ENCODE measurements at places on chromosomes 5 and 9.

DNA sequence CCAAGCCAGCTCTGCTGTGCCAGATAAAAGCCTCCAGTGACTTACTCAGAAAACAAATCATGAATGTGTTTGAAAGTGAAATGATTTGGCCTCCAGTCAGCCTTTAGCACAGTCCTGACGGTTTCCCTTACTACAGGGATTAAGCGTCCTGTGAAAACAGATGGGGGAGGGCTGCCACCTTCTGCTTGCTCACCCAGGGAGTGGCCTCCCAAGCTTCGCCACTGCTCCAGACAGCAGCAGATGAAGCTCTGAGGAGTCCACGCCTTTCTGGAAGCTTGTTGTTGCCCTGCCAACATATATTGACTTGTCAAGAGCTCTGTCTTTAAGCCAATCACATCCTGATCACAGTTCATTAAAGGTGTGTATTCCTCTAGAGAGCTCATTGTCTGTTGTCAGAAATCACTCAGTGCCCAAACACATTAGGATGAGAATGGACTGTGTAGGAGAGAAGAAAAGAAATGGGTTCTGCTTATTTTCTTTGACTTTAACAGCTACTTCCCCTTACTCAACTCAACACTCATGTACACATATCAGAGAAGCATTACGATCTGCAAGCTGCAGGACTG is 4.9 kb upstream of the FYB1 start:
- no peak for DNase-seq

GRCh38 chr9:125433461-125434011 is 171.9 kb downstream of the GAPVD1 start:
- no peak for DNase-seq

- DNase-seq = no peak
Measured at GRCh38 chr5:160152287-160152686, 33.0 kb upstream of the PWWP2A start.

DNA sequence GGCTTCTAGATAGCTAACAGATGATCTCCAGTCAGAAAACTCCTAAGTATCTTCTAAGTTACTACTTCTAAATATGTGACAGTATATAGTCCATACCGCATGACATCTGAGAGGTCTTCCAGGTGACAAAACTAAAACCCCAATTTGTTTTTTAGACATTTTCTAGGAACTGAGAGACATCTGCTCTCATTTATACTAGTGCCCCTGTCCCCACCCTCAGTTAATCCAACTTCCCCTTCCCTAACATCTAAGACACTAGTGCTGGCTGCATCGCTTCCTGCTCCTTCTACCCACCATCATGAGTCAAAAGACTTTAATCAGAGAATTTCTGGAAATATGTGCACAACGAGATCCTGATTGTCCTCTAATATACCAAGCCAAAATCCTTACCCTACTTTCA is 37.9 kb downstream of the FBXW11 start:
- no peak for DNase-seq

GRCh38 chr5:58153255-58153654 is 306.6 kb downstream of the PLK2 start:
- DNase-seq = no peak

GRCh38 chr9:116471093-116471906 is 215.8 kb upstream of the TRIM32 start:
- no peak for DNase-seq

- DNase-seq = no peak
Measured at GRCh38 chr5:411728-412127, 31.2 kb upstream of the EXOC3 start.

GRCh38 chr9:34514816-34515215 is 8.0 kb downstream of the ENHO start:
- DNase-seq = no peak

DNA sequence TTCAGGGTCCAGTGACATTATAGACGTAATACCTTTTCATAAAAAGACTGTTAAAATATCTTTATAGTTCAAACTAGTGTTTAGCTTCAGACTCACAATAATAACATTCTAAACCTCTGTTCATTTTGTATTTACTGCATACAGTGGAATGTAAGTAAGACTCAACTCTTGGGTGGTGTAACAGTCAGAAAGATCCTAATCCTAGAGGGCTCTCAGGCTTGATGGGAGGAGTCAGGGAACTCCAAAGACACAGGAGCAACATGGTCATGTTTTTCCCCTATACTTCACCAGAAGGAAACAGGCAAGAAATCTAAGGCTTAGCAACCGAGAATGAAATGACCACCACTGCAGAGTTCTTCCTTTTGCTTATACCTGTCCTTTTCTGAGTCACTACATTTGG is 82.6 kb downstream of the MRPS27 start:
- no peak for DNase-seq

DNA sequence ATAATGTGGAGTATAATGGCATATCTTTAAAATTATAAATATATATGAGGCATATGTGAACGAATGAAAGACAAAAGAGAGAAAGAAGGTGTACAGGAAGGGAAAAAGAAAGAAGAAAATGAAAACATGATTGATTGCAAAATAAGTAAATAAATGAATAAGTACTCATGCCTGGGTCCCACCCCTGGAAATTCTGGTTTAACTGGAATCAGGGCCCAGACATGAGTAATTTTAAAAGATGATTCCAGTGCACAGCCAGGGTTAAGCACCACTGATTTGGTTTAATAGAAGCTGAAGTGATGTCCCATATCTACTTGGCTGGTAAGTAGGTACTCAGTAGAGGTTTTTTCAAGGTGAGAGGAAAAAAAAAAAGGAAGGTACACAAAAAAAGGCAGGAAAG is 34.0 kb upstream of the HOMER1 start:
- no peak for DNase-seq

GRCh38 chr5:14178671-14179211 is 35.6 kb downstream of the TRIO start:
- no peak for DNase-seq

- DNase-seq = no peak
Measured at GRCh38 chr9:19423163-19423562, 14.4 kb downstream of the ACER2 start.

DNA sequence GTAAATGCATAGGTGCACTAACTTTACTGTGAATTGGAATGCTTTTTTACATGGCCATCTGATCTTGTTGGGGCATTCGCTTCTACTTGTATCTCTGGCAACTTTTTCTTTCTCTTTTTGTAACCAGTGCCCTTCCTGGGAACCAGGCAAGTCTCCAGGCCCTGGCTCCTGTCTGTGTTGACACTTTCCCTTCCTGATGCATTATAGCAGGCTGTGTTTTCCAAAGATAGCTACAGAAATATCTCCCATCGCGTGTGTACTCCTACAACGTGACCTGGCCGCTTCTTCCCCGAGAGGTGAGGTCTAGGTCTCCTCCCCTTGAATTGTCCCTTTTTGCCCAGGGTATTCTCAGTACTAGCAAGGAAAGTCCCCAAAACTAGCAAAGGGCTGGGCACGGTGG is 81.1 kb upstream of the SPIN1 start:
- DNase-seq = no peak

GRCh38 chr5:31133488-31133887 is 60.0 kb upstream of the CDH6 start:
- peak; percentile 38 for DNase-seq

DNA sequence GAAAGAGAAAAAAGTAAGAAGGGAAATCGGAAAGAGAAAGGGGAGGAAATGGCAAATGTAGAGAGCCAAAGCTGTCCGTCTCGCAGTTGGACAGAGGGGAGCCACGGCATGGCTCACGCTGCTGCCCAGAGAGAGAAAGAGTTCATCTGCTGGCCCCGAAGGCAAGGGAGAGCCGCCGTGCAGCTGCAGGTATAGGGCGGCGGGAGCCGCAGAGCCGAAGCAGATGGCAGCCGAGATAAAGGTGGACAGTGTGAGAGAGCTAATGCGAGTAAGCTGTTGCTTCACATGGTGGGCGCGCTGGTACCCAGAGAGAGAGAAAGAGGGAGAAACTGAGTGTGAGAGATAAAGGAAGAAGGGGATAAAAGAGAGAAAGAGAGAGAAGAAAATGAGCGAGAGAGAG is 188.4 kb upstream of the PPP1R26 start:
- DNase-seq = no peak

Measured in kidney capillary endothelial cell (primary cell).